ENCODE measurements at places on chromosomes 7 and 10. TPM values are rescaled to one million over a fixed set of nuclear protein-coding genes. Genes with fewer than 3 reads are reported as not detected.

GRCh38 chr10:126639084-126639483, 31.4 kb downstream of the C10orf90 start:
- no peak for DNase-seq

DNA sequence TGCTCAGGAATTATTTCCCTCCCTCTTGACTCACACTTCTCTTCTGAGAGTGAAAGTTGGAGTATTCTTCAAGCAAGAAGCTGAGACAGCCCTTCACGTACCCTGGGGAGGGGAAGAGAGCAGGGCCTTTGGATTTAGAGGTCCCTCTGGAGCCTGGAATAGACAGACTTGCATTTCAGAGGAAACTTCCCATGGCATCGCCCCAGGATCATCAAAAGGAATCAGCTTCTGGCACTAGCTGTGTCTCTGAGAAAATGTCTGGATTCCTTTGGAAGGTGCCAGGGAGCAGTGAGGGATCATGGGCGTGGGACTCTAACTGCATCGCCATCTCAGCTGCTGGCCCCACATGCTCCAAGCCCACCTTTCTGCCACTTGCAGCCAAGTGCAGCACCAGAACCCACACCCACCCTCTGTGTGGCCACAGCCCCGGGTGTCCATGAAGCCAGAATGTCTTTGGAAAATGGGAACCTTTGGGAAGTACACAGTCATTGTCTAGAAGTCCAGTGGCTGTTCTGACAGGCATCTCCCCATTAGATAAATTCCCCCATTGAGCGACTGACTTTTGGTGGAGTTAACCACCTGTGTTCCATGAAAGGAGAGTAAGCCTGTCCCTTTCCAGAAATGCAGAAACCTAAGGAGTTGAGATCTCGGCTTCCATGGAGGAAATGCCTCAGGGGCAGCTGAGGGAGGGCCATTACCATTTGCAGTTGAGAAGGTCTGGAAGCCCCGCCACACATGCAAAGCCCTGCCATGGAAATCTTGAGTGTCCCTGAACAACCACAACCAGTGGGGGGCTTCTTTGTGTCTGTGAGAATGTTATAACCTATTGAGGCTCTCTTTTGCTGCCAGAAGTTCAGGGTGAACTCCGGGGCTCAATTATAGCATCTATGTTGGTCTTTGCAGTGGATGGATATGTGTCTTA, 57.8 kb upstream of the GDF10 start:
- DNase-seq, result no peak

DNA sequence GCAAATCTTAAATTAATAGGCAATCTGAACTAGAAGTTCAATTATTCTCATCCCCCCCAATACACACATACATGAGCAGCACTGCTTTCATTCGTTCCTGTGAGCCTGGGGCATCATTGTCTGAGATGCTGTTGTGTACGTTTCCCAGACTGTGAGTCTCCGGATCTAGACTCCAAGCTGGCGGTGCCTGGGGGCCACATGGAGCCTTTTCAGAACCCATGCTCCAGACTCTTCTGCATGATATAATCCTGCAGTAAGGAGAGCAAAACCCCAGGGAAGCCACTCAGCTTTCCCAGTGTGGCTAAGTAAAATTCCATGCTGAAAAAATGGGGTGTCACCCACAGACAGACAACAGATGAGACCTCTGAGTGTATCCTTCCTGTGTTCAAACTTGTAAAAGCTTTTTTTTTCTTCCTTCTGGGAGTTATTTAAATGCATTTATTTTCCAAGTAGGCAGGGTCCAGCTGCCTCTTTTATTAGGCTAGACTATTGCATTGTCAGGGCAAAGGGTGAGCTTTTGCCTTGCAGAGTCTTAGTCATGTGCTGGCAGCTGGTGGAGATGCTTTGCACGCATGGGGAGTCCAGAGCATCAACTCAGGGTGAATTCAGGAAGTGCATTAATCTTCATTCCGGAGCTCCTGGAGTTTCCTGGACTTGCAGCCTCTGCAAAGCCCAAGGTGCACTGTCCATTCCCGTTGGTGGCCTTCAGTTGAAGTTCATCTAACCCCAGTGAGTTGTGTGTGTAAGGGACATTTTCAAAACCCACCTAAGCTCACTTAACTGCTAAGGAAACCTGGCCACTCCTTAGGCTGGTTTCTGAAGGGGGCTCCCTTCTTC, 185.7 kb upstream of the ADO start:
- DNase-seq, result no peak

ITPRID1 gene
- total RNA-seq, result not detected

DNA sequence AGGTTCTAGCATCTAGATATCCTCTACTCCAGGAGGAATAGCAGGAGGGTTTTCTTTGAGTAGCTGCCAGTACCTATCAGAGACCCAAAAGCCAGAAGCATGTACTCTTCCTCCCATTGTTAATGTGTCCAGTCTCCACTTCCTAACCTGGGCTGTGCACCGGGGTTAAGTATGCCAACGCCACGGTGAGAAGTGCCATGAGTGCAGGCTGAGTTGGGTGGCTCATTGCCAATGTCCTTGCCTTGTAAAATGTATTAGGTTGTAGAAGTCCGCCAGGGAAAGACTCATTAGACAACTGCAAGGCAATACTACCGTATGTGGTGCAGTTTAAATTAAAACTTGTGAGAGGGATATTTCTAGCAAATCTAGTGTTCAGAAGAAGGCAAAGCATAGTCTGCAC, 55.0 kb upstream of the PRR15 start:
- DNase-seq, result no peak
